ENCODE measurements at places on chromosomes 16 and 17. TPM values are rescaled to one million over a fixed set of nuclear protein-coding genes. Genes with fewer than 3 reads are reported as not detected.

DNA sequence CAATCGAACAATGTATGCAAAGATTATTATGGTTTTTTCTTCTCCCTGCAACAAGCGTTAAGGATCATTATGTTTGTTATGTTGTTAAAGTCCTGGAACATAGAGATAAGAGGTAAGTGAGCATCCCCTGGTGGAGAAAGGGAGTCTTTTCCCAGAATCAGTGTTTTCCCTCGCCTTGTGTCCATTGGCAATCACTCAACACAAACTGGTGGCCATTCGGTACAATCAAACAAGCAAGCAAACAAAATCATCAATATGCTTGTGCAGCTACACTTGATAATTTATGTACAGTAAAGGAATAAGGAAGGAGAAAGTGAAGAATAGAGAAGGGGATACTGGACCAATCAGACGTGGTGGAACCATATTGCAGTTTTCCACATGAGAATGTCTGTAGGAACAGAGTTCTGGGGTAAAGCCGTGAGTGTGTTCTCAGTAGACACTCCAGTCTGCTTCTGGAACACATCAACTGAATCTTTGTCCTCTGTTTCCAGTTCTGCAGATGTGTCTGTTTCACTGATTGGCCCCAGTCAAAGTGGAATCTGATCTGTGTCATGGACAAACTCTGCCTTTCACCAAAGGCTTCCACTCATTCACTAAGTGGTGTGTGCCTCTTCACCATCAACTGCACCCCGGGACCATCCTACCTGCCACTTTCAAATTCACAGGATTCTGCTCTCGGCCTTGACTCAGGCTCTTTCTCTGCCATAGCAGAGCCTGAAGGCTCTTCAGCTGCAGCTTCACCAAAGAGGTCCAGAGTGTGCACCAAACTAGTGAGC is 169.5 kb downstream of the AHSP start:
- DNase-seq = no peak

- DNase-seq = no peak
Observed at GRCh38 chr17:7632492-7632894, 2.6 kb downstream of the SHBG start.

DNA sequence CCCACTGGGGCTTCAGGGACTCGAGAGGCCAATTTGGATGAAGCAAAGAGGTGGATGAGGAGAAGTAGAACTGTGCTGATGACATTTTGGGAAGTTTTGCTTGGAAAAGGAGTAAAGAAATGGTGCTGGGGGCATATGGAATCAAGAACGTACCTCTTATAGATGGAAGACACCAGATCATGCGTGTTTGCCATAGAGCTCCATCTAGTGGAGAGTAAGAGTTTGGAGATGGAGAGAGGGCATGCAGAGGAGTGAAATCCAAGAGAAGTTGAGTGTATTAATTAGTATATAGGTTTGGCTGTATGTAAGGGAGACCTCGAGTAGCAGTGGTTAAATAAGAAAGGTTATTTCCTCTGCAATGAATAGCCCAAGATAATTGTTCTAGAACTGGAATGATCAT is 56.0 kb downstream of the SHISA6 start:
- no peak for DNase-seq

- DNase-seq = no peak
Observed at GRCh38 chr17:35726953-35727460, 4.4 kb upstream of the RASL10B start.

- DNase-seq = no peak
Observed at GRCh38 chr16:83115491-83116232, 488.9 kb downstream of the CDH13 start.

GRCh38 chr16:77551357-77551756 is 116.5 kb upstream of the ADAMTS18 start:
- no peak for DNase-seq

DNA sequence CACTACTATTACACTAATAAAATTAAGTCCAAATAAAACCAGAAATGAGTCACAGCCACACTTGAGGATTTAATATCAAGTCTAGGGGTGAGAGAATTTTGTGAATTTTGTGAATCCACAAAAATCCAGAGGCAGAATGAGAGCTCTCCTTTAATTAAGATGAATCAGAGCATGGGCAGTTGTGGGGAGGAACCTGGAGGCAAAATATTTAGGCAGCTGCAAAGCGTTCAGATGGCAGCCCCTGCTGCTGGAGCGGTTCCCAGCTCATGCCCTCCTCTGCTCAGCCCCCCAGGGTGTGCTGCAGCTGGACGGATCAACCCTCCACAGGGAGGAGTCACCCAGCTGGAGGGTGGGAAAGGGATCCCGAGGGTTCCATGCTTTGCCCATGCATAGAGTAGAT is 43.4 kb upstream of the IRX6 start:
- DNase-seq = no peak

DNA sequence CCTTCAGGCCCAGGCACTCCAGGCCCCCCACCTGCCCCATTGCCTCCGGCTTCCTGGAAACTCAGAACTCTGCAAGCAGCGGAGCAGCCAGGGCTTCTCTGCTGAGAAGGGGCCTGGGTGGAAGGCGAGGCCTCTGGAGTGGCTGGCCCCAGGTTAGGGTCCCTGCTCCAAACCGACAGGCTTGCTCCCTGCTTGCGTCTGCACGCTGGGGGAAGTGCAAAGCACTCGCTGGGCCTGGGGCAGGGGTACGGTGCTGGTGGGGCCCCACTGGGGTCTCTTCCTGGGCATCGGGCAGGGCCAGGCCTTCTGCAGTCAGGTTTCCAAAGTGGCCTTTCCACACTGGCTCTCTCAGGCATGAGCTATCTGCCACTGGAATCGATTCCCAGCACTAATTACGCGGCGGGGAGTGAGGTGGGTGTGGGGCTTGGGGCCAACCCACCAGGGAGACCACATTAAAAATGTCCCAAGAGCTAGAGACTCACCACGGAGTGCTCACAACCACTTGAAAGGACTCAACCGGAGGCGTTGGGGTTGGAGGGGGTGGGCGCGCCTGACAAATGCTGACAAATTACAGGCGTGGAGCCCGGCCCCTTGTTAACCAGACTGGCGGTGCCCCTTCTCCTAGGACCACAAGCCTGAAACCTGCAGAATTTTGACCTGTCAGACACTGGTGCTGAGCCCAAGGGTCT is 17.9 kb downstream of the FAM83G start:
- no peak for DNase-seq

DNA sequence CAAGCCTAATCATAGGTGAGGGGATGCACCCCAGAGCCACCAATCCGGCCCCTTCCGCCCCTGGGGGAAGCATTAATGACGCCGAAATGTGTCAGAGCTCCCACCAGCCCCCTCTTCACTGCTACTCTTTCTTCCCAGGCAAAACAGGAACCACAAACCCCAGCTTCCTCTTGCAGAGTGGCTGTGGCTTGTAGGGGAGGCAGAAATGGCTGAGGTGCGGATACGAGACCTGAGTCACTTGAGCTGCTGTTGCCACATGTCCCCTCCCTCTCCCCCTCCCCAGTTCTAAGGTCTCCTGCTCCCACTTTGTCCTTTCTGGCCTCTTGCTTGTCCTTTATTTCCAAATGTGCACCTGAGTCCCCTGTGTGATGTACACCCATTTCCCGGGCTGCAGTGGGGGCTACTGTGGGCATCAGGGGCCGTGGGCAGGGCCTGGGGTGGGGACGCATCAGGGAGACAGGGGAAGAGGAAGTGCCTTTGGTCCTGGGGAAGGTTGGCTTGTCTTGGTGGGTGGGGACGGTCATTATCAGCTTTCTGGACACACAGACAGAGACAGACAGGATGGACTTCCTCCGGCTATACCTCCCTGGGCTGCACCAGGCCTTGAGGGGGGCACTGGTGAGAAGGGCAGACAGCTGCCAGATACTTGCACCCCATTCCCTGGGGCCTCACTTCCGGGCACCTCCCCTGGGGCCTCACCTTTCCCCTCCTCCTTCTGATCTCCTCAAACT is at the start of gene APOBR:
Gene APOBR, plus strand, starts transcription at position 523 of the 731 bp plus-strand sequence. Its CDS starts 39 bp downstream, at position 562.
- DNase-seq = peak; percentile 31

DNA sequence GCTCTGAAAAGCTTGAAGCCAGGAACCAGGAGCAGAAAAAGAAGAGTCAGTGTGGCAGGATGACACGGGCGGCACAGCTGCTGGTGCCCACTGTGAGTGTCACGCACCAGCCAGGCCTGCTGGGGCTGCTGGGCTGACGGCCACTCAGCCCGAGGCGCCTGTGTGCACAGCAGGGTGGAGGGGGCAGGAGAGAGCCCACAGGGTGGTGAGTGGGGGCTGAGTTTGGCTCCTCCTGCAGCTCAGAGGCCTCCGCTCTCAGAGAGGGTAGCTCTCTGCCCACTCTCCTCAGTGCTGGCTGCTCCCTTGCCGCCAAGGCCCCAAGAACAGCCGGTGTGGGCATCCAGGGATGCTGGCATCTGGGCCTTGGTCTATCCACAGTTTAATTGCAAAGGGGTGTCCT is 59.6 kb downstream of the GSG1L start:
- no peak for DNase-seq

DNA sequence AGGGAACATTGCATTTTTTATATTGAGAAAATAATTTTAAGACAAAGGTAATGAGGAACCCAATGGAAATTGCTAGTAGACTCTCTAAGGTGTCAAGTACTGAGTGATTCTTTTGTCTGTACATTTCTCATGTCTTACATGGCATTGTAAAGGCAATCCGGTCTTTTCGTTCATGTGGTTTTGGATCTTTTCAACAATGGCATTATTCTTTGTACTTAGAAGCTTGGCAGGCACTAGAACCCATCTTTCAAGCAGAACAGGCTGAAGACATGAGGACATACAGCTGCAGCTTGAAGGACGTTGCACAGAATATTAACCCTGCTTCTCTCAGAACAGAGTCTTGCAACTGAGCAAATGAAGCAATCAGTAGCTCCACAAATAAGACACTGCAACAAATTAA is 231.5 kb upstream of the ZFHX3 start:
- DNase-seq = no peak

DNA sequence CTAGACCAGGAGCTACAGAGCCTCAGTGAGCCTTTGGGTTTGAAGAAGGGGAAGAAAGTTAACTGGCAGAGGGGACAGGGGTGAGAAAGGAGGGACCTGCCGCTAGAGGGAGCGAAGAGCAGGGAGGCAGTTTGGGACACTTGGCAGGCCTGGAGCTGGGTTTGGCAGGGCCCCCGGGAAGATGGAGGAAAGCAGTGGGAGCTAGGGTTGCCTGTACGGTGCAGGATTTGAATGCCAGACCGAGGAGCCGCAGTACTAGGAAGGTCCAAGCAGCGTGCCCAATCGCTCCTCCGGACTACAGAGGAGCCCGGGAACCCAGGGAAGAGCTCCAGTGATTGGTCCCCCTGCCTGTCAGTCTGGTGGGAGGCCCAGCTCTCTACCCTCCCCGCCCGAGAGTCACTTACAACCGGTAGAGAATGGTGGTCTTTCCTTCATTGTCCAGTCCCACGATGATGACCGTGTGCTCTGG is 1.3 kb downstream of the ARL5C start:
- DNase-seq = peak; percentile 78

- no peak for DNase-seq
Observed at GRCh38 chr17:9521062-9521461, 54.6 kb downstream of the STX8 start.

DNA sequence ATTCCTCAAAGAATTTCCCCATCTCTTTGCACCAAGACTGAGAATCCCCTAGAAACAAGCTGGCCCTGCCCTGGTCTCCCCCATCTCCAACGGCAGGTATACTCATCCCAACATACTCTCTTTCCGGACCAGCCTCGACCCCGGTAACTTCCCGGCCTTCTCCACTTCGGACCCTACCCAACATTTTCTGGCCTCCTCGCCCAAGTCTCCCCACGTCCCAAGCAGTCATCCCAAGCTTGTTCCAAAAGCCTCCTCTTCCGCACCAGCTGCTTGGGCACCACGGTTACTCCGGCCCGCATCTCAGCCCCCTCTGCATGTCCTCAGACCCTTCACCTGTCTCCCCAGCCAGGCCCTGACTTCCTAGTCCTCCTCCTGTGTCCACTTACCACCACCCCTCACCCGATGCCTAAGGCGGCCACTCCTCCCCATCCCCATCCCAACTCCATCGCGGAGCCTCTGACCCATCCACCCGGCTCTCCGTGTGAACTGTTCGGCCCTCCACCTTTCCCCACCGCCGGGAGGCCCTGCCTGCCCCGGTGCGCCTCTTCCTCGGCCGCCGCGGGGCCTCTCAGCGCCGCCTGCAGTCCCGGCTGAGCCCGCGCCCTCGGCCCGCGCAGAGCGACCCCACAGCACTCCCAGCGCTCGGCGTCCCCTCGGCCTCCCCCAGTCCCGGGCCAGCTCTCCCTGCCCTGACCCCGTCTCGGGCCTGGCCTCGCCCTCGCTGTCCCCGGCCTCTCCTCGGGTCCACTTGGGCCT is 994 bp downstream of the PITPNA start:
- DNase-seq = no peak

GRCh38 chr16:88782454-88783390 is 2.3 kb downstream of the PIEZO1 start:
- no peak for DNase-seq

The MT1M gene
- 66.6 TPM for total RNA-seq

The KRT17 gene
- not detected for total RNA-seq

The STX1B gene
- 6.1 TPM for total RNA-seq

The HOXB2 gene
- 6.9 TPM for total RNA-seq

The RND2 gene
- 2.1 TPM for total RNA-seq

The PPP1R27 gene
- 2.6 TPM for total RNA-seq
